Ovary (tissue), 10 donors: ENCODE measurements at places on chromosomes 2 and 18.

DNA sequence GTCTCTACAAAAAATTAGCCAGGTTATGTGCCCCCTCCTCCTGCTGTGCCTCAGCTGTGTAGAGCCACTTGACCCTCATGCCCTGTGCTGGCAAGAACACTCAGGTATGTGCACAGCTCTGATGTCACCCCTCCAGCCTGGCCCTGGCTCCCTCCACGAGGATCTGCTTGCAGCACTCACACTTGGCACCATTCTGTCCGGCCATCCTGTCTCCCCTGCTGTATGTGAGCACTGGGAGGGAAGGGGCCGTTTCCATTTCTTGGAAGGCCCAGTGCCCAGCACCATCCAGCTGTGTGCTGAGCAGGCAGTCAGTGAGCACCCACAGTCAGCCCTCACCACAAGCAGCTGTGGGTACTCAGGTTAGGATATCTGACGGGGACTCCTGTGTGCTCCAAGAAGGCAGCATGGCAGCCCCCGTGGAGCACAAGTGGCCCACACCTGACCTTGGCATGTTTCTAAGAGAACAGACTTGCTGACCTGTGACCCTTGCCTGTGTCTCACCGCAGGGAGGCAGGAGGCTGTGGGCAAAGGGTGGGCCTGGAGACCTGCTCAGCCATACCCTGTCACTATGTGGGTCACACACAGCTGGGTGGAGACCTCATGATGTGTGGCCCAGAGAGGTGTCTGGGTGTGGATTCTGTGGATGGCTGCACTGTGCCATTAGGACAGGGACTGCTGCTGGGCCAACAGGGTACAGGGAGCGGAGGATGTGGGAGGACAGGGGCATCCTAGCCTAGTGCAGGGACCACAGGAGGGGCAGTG is 31.5 kb downstream of the USP34 start:
- no peak for DNase-seq

DNA sequence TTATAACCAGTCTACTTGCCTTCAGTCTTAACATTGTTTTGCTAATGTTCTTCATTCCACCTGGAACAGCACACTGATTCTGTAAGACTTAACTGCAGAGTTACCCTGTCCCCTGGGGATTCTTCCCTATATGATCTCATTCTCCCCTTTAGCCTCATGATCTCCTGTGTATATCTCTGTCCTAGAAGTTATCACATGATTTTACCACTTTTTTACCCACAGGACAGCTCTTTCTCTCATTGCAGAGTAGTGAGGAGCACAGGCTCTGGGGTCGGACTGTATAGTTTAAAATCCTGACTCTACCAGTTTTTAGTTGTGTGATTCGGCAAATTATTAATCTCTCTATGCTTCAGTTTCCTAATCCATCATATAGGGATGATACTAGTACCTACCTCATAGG is 14.2 kb upstream of the EXOC6B start:
- DNase-seq: no peak

- DNase-seq: no peak
Measured at GRCh38 chr2:146262606-146263005, 1582.2 kb upstream of the ACVR2A start.

DNA sequence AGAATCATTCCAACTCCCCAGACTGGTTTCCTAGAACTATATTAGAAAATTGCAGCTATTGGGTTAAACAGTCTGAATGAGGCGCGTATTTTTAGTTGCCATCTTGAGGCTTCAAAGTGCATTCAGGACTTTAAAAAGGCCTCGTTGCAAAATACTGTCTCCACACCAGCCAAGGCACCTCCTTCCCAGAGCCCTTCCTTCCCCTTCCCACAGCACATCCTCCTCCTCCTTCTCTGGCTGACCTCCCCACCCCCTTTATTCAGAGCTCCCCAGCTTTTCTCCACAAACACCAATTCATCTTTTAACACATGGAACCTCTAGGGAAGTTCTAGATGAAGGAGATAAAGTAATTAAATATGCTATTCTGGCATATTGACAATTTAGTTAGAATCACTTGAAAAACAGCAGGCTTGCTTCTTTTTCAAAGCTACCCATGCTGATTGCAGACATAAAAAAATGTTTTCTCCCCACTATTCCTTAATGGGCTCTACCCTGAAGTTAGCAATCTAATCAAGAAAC is 90.3 kb downstream of the RTP5 start:
- DNase-seq: no peak

DNA sequence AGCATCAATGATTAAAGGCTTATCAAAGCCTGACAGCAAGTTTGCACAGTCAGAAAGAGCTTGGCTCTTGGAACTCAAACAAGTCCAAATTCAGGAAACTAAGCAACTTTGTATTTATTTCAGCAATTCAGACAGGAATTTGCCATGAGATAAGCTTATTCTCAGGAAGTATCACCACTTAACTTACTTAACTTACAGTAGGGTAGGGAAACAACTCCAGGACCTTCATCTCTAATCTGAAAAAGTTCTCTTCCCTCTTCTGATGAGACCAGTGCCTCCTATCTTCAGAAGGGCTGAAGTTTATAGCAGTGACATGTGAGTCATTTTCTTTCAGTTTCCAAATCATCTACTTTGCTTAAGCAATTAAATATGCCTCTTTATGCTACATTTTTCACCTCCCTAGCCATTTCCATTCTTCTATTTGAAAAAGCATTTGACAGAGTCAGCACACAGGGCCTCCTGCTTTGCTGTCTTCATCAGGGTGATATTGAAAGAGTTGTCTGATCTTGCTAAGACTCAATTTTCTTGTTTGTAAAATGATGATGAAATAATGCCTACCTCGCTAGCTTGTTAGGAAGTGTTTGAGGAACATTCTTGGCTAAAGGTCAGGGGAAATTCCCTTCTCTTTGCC is 389.5 kb downstream of the RND3 start:
- DNase-seq: no peak

DNA sequence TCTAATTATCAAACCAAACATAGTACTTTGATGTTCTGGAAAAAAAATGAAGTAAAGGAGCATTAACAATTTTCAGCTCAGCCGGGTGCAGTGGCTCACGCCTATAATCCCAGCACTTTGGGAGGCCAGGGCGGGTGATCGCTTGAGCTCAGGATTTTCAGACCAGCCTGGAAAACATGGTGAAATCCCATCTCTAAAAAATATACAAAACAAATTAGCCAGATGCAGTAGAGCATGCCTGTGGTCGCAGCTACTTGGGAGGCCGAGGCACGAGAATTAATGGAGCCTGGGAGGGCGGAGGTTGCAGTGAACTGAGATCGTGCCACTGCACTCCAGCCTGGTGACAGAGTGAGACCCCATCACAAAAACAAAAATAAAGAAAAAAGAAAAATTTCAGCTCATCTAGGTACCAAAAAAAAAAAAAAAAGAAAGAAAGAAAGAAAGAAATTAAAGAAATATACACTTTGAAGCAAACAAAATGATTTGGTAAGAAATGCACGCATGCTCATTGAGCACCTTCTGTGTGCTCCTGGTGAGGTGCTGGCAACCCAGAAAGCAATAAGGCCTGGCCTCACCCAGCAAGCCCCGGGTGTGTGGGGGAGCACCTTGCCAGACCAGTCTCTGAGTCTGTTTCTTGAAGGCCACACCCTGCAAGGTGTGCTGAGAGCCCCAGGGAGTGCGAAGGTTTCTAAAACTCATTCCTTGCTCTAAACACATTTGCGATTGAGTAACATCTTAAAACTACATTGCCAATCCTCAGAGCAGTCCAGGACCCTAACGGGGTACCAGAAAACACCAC is 133.5 kb downstream of the TFCP2L1 start:
- DNase-seq: no peak

- DNase-seq: no peak
Measured at GRCh38 chr18:8724452-8724851, 19.1 kb downstream of the MTCL1 start.
